ENCODE measurements at places on chromosomes 4 and X. TPM values are rescaled to one million over a fixed set of nuclear protein-coding genes. Genes with fewer than 3 reads are reported as not detected.

DNA sequence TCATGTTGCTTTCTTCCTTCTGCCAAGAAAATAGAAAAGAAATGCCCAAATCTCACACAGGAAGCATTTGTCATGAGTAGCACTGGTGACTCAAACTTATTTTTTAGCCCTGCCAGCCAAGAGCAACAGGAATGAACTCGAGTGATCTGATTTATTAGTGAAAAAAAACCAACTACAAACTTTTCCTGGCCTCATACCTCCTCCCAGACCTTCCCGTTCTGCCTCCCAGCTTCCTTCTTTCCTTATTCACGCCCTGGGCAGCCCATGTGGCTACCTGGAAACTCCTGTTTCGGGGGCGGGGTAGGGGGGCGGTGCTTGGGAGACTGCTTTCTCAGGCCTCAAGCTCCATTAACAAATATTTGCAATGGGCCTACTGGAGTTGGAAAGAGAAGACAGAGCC is 178.5 kb downstream of the NHS start:
- no peaks in the 10 kb centered on the region for H3K4me1 ChIP-seq
- no peaks in the 10 kb centered on the region for H3K27me3 ChIP-seq
- H3K27ac ChIP-seq, result no peak overlapping the region
- H3K36me3 ChIP-seq, result no peaks in the 10 kb centered on the region

SLC6A8 gene
- 0.71 TPM for total RNA-seq

- no peak overlapping the region for H3K4me3 ChIP-seq
- no peaks in the 10 kb centered on the region for H3K27me3 ChIP-seq
- no peaks in the 10 kb centered on the region for H3K36me3 ChIP-seq
Measured at GRCh38 chr4:10154241-10154640, 37.6 kb upstream of the WDR1 start.

DNA sequence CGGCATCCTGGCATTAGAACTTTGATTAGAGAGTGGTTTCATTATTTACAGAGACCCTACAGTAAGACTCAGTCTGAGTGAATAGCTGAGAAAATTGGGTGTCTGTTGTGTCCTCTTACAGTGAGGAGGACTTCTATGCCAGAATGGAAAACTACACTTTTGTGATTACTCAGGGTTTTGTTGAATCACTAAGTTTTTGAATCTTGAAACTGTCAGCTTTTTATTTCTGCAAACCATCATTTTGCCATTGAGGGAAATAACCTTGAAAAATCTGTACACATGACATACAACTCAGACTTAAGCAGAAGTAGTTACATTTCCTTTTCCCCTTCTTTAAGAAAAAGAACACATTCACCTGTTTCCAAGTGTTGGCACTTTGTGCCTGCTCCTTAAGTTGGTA is 117.6 kb upstream of the RASGEF1B start:
- no peaks in the 10 kb centered on the region for H3K36me3 ChIP-seq
- no peak overlapping the region for H3K27ac ChIP-seq
- H3K27me3 ChIP-seq, result no peaks in the 10 kb centered on the region
- H3K4me3 ChIP-seq, result no peak overlapping the region
- no peaks in the 10 kb centered on the region for H3K4me1 ChIP-seq
- DNase-seq, result no peak

GRCh38 chr4:123453061-123453680 is 56.6 kb downstream of the SPRY1 start:
- H3K27me3 ChIP-seq, result no peaks in the 10 kb centered on the region
- no peak overlapping the region for H3K4me3 ChIP-seq
- no peaks in the 10 kb centered on the region for H3K36me3 ChIP-seq
- DNase-seq, result no peak

DNA sequence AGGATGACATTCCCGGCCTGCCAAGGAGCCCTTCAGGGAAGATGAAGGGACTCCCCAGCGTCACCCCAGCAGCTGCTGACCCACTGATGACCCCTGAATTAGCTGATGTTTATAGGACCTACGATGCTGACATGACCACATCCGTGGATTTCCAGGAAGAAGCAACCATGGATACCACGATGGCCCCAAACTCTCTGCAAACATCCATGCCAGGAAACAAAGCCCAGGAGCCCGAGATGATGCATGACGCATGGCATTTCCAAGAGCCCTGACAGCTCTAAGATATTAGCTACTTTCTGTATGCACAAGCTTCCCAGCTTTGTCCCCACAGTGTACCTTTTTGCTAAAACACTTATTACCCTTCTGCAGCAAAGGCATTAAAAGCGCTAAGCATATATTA is 14.4 kb downstream of the AMBN start:
- no peak for DNase-seq
- H3K36me3 ChIP-seq, result no peaks in the 10 kb centered on the region
- H3K27me3 ChIP-seq, result no peaks in the 10 kb centered on the region
- H3K4me3 ChIP-seq, result no peak overlapping the region

GRCh38 chr4:109928327-109929045 is 15.8 kb downstream of the EGF start:
- H3K36me3 ChIP-seq, result no peaks in the 10 kb centered on the region
- H3K27me3 ChIP-seq, result no peaks in the 10 kb centered on the region
- no peak overlapping the region for H3K27ac ChIP-seq
- DNase-seq, result no peak
- H3K4me1 ChIP-seq, result no peaks in the 10 kb centered on the region
- H3K4me3 ChIP-seq, result no peak overlapping the region

- peaks cover 7% of the 10 kb centered on the region for H3K4me1 ChIP-seq
- no peak overlapping the region for H3K4me3 ChIP-seq
- H3K36me3 ChIP-seq, result peaks cover 21% of the 10 kb centered on the region
Measured at GRCh38 chr4:7801641-7802040, 138.0 kb downstream of the AFAP1 start.

DNA sequence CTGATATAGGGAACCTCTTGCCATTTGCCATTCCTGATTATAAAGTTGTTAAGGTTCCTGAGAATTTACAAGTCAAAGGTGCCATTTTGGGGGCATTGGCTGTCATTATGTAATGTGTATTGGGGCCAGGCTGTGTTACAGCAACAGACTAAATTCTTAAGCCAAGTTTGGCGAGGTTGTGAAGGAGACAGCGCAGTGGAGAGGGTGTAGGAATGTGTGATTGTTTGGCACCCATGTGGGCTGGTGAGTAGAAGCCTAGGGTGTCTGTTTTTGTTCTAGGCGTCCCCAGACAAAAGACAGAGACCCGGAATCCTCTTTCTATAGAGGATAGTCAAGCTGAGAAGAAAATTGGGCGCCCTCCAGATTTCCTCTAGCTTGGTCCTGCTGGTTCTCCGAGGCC is 2535.3 kb downstream of the PCDH7 start:
- H3K27ac ChIP-seq, result no peak overlapping the region
- DNase-seq, result no peak
- no peaks in the 10 kb centered on the region for H3K4me1 ChIP-seq
- no peaks in the 10 kb centered on the region for H3K36me3 ChIP-seq
- no peaks in the 10 kb centered on the region for H3K27me3 ChIP-seq
- no peak overlapping the region for H3K4me3 ChIP-seq

DNA sequence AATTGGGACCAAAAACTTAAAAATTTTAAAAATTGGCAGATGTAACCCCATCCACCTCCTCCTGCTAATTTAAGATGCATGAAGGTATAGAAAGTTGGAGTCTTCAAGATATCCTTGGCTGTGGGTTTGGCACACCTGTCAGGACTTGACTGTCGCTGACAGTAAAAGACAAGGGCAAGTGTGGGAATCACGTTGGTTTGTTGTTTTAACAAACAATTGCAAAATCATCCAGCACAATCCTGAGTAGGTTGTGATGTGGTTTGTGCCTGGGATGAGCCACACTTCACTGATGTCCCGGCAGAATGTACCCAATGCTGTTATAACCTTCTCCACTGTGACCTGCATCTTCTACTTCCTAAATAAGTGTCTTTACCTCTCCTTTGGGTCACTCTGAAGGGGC is 24.0 kb downstream of the HOPX start:
- DNase-seq, result no peak
- H3K27me3 ChIP-seq, result peaks cover 7% of the 10 kb centered on the region
- H3K27ac ChIP-seq, result no peak overlapping the region

WNK3 gene
- total RNA-seq, result 0.25 TPM

DNA sequence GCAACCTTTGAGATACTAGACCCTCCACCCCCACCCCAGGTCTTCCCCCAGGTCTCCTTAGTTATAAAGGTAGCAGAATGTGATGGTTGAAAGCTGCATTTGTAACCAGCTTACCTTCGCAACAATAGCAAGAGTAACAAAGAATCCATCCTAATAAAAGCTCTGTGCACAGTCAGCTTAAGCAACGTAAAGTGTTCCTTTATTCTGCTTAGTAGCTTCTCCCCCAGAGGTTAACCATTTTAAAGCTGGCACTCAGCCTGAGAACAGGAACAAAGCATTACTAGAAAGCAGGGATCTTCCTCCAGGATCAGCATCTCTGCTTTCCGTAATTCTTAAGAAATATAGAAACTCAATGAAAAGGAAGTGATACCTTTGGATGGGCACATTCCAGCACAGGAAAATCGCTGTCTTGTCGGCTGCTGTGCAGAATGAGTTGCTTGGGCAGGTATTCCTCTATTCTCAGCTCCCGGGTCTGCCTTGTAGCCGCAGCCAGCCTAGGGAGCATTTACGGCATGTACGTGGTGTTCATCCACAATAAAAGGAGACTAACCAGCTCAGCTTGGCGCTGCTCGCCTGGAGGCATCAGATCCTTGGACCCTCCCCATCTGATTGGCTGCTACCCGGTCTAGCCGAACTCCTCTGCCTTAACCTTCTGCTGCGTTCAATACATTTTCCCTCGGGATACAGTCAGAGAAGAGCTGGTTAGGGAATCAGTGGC is 113.0 kb upstream of the TLR3 start:
- no peak overlapping the region for H3K4me3 ChIP-seq
- DNase-seq, result no peak
- no peaks in the 10 kb centered on the region for H3K4me1 ChIP-seq
- no peak overlapping the region for H3K27ac ChIP-seq
- H3K36me3 ChIP-seq, result no peaks in the 10 kb centered on the region

- no peak for DNase-seq
- no peaks in the 10 kb centered on the region for H3K4me1 ChIP-seq
- H3K27ac ChIP-seq, result no peak overlapping the region
- H3K4me3 ChIP-seq, result no peak overlapping the region
- no peaks in the 10 kb centered on the region for H3K36me3 ChIP-seq
Measured at GRCh38 chrX:153301746-153302145, 19.8 kb downstream of the PNMA6F start.

- H3K27me3 ChIP-seq, result no peaks in the 10 kb centered on the region
- no peaks in the 10 kb centered on the region for H3K4me1 ChIP-seq
- H3K27ac ChIP-seq, result no peak overlapping the region
- DNase-seq, result no peak
- no peaks in the 10 kb centered on the region for H3K36me3 ChIP-seq
Measured at GRCh38 chrX:66232296-66232695, 68.2 kb downstream of the HEPH start.

DNA sequence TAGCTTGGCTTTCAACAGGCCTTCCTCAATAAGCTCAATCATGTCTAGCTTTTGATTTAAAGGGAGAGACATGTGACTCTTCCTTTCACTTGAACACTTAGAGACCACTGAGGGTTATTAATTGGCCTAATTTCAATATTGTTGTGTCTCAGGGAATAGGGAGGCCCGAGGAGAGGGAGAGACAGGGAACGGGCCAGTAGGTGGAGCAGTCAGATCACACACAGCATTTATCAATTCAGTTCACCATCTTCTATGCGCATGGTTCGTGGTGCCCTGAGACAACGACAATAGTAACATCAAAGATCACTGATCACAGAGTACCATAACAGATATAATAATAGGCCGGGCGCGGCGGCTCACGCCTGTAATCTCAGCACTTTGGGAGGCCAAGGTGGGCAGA is 17.8 kb downstream of the ZNF81 start:
- H3K36me3 ChIP-seq, result peaks cover 3% of the 10 kb centered on the region
- no peak overlapping the region for H3K27ac ChIP-seq
- no peak overlapping the region for H3K4me3 ChIP-seq
- H3K27me3 ChIP-seq, result no peaks in the 10 kb centered on the region

DNA sequence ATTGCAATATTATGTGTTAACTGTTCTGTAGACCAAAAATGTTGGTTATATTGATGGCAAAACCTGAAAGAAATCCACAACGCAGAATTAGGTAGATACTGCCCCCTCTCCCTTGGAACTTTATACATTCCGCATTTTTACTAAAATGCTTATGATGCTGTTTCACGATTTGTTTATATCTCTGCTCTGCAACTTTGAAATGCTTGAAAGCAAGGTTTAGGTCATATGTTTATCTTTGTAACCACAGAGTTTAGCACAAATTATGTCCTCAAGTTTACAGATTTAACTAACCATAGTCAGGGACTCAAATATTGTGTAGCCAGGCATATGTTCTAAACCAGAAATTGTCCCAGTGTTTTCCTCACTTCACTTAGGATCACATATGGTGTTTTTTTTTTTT is 66.1 kb upstream of the H2AZ1 start:
- no peaks in the 10 kb centered on the region for H3K4me1 ChIP-seq
- H3K4me3 ChIP-seq, result no peak overlapping the region
- H3K36me3 ChIP-seq, result no peaks in the 10 kb centered on the region
- no peaks in the 10 kb centered on the region for H3K27me3 ChIP-seq

CCKAR gene
- not detected for total RNA-seq

- H3K27ac ChIP-seq, result no peak overlapping the region
- no peak for DNase-seq
- no peaks in the 10 kb centered on the region for H3K4me1 ChIP-seq
- no peaks in the 10 kb centered on the region for H3K27me3 ChIP-seq
Measured at GRCh38 chr4:107317611-107318010, 281.5 kb upstream of the DKK2 start.

RAB9B gene
- total RNA-seq, result 0.11 TPM

GRCh38 chr4:94412658-94413038 is 39.1 kb upstream of the PDLIM5 start:
- no peaks in the 10 kb centered on the region for H3K27me3 ChIP-seq
- H3K4me3 ChIP-seq, result no peak overlapping the region
- H3K4me1 ChIP-seq, result no peaks in the 10 kb centered on the region
- DNase-seq, result no peak

DNA sequence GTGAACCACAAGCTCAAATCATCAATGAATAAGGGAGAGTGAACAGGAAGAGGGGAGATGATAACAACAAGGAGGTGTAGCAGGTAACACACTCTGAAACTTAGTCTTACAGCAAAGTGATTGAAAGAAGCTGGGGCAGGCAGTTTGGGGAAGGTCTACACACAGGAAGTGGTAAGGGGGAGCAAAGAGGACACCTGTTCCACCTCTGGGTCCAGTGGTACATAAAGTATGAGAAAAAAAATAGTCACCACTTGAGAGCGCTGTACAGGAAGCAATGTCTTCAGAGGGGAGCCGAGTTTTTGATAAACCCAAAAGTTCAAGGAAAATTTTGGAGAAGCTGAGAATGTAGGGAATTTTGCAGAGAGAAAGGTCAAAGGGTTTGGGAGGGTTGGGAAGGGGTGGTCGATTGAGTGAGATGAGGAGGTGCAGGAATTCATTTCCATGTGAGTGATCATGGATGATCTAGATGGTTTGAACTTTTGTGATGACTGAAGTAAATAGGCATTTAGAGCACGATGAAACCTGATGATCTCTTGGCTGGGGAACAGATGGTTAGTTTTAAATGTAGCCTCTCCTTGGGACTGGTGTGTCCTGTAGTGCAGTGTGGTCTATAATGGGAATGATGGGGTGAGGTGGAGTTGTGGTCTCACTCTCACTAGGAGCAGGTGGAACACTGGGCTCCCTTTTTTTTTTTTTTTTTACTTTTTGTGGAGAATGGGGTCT is 142.0 kb downstream of the RBMX2 start:
- DNase-seq, result no peak
- H3K27ac ChIP-seq, result no peak overlapping the region
- H3K27me3 ChIP-seq, result no peaks in the 10 kb centered on the region
- H3K36me3 ChIP-seq, result no peaks in the 10 kb centered on the region
- no peak overlapping the region for H3K4me3 ChIP-seq

GRCh38 chr4:144650311-144651005 is 4.5 kb downstream of the HHIP start:
- H3K27ac ChIP-seq, result no peak overlapping the region
- H3K27me3 ChIP-seq, result peaks cover 19% of the 10 kb centered on the region
- H3K36me3 ChIP-seq, result no peaks in the 10 kb centered on the region
- DNase-seq, result no peak
- no peak overlapping the region for H3K4me3 ChIP-seq
